Bronchus fibroblast of lung (primary cell): ENCODE measurements at places on chromosomes 2 and 18. TPM values are rescaled to one million over a fixed set of nuclear protein-coding genes. Genes with fewer than 3 reads are reported as not detected.

RAB27B gene
- total RNA-seq = 1.3 and 3.6 TPM in 2 replicates

CNGA3 gene
- not detected in 2 replicates for total RNA-seq

BCS1L gene
- total RNA-seq = 48.6 and 53.8 TPM in 2 replicates

SULT1C4 gene
- total RNA-seq = 0.15 and 0.50 TPM in 2 replicates

GLI2 gene
- 6.2 and 12.3 TPM in 2 replicates for total RNA-seq

TUBB6 gene
- total RNA-seq = 749 and 805 TPM in 2 replicates

METTL8 gene
- 14.0 and 18.7 TPM in 2 replicates for total RNA-seq

LBH gene
- total RNA-seq = 6.7 and 8.3 TPM in 2 replicates

APLF gene
- 1.6 and 2.2 TPM in 2 replicates for total RNA-seq

MLPH gene
- total RNA-seq = 26.6 and 27.2 TPM in 2 replicates
